GF-D8 (cell line): ENCODE measurements at places on chromosomes 2 and 18.

GRCh38 chr2:165163761-165164160 lies 40.1 kb downstream of the SCN3A start:
- DNase-seq = no peak

DNA sequence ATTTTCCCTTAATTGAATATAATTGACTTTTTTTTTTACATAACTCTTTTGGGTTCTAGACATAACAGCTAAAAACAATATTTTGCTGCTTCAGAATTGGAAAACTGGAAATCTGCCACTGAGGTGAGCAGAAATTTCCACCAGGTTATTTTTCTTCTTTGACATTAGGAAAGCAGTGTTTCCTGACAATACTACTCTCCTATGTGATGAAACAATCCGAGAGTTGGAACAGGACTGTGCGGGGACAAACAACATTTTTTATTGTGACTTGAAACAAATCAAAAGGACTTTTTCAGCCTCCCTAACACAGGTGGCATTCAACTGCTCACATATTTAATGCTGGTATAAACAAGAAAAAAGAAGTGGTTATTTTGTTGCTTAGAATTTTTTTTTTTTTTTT lies 237.2 kb downstream of the RNF152 start:
- DNase-seq = no peak

DNA sequence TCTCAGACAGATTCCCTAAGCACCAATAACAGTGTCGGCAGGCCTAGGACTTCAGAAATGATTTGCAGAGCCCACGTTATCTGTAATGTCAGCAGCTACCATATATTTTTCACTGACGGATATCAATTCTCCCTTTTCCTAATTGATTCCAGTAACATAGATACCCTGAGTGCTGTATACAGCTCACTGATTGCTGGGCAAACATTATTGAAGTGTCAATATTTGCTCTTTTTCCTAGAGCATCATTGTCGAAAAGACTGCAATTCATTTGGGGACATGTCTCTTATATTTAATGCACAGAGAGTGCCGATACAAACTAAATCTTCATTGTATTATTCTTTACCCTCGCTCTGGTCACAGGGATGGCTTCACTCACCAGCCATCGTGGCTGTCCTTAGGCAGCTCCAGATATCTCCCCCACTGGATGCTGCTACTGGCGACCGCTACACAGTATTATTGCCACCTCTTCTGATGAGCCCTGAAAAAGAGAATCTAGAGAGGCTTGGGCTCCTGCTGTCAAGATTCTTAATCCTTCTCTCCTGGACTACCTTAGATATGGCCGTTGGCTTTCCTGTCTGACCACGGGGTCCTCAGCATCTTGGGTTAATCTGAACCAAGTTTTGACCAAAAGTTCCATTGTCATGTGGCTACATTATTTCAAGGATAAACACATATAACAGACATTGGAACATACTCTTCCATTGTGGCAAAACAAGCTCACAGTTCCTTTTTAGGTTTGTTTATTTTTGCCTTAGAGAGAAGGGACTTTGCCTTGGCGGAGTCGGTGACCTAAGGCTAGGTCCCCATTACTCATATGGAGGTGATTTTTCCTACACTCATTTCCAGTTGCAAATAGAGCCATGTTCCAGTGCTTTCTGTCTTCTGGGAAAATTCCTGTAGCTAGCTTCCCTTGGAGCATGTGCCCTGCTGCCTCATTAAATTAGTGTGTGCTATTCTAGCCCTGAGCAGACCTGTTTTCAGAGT lies 105.4 kb downstream of the CPO start:
- DNase-seq = no peak

DNA sequence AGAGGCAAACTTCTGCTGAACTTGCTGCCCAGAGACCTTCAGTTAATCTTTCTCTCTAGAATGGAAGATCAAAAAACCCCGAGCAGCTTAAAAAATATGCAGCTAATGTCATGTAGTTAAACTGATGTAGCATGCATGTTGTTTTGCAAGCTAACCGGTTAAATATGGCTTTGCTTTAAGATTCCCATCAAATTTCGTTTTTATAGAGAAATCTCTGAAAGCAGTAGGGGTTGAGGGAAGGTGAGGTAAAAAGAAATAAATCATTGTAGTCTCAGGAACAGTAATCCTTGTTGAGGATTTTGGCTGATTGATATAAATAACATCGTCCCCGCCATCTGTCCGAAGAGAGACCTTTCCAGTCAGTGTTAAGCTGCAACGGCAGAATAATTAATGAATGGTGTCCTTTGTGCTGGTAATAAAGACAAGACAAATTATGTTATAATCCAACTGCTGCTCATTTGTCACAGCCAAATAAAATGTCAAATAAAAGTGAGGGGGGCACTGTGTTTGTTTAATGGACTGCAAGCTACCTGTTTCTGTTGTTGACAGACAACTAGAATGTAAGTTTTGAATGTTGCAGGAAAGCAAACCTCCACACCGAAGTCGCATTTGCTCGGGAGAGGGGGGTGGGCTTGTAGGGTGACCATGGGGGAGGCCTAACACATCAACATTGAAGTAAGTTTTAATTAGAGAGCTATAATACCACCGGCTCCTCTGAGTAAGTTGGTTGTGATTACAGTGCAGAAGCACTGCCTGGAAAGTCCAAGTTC lies 555.5 kb downstream of the ARHGAP15 start:
- no peak for DNase-seq

DNA sequence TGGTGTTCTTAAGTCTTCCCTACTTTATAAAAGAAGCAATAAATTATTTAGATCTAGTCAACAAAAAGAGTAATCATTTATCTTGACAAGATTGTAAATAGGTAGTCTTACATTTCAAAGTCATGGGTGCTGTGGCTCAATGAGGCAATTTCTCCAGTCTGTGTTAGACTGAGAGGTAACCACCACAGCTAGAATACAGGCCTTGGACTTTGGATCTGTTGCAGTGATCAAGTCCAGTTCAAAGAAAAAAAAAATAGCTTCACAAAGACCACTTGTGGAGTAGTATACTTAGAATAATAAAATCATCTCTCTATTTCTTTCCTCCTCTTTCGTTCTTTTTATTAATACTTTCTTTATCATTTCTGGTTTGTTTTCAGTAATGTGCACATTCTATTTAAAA lies 93.1 kb upstream of the FSIP2 start:
- no peak for DNase-seq

GRCh38 chr2:237540223-237540775 lies 26.1 kb upstream of the PRLH start:
- no peak for DNase-seq

DNA sequence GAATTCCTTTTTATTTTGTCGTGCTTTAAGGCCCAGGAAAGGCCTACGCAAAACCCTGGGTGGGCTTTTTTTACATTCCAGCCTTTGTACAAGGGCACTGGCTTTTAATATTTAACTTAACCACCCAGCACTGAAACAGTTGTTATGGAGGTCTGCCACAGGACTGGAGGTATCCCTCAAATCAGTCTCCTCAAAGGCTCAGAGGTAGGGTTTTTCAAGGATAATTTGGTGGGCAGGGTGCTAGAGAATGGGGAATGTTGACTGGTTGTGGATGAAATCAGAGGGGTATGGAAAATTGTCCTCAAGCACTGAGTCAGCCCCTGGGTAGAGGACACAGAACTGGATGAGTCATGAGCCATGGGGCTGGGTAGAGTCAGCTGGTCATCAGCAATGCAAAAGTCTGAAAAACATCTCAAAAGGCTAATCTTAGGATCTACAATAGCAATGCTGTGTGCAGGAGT lies 443.1 kb downstream of the THSD7B start:
- no peak for DNase-seq

DNA sequence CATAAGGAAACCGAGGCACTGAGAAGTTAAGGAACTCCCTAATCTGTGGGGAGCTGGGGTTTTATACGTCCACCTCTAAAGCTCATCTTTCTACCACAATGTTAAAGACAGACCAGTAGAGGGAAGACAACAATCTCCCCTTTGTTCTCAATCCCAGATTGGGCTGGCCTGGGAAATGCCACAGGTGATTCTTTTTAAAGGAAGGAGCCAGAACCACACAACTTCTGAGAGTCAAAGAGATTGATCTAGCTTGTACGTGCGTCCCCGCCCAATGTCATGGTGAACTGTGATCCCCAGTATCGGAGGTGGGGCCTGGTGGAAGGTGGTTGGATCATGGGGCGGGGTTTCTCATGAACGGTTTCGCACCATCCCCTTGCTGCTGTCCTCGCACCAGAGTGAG lies 81.8 kb upstream of the LCLAT1 start:
- no peak for DNase-seq

GRCh38 chr2:192298664-192299063 lies 103.9 kb upstream of the TMEFF2 start:
- DNase-seq = no peak

DNA sequence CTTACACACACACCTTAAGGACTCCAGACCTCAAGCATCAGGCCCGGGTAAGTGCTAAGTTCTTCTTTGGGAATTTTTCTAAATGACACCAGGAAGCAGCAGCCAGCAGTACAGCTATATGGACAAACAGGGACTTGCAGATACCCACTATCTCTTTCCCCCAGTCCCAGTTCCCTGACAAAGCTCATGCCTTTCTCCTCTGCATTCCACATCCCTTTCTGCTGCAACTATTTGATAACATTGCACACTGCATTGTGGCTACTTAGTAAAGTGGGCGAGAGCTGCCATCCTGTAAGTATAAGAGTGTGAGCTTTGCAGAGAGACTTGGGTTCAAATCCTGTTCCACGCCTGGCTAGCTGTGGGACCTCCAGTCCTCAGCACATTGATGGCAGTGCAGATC lies 14.0 kb upstream of the CD226 start:
- DNase-seq = no peak

- peak; percentile 22 for DNase-seq
Observed at GRCh38 chr2:181354626-181355025, 102.6 kb upstream of the ITGA4 start.

DNA sequence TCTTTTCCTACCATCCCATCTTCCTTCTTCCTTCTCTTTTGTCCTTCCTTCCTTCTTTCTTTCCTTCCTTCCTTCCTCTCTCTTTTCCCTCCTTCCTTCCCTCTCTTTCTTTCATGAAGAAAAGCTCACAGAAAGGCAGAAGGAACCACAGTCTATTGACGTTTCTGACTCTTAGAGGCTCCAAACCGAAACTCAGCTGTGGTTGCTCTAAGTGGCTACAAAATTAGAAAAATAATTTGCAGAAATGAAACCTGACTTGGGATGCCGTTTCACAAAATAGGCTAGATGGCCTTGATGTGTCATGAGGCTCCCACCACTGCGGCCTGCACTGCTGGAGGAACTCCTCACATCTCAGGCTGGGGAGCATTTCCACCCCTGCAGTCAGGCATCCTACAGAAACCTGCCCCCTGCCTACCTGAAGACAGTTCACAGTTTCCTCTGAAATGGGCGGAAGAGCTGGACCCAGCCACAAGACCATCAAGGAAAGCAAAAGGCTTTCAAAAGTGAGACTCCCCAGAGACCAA lies 165.6 kb downstream of the SMAD7 start:
- DNase-seq = no peak

GRCh38 chr18:21085579-21086166 lies 25.9 kb downstream of the ROCK1 start:
- DNase-seq = no peak

GRCh38 chr2:241652722-241653121 lies 15.2 kb downstream of the ATG4B start:
- no peak for DNase-seq

GRCh38 chr2:200618590-200619021 lies 32.8 kb downstream of the AOX1 start:
- DNase-seq = peak; percentile 13

GRCh38 chr2:107197594-107198294 lies 311.8 kb upstream of the ST6GAL2 start:
- DNase-seq = no peak

DNA sequence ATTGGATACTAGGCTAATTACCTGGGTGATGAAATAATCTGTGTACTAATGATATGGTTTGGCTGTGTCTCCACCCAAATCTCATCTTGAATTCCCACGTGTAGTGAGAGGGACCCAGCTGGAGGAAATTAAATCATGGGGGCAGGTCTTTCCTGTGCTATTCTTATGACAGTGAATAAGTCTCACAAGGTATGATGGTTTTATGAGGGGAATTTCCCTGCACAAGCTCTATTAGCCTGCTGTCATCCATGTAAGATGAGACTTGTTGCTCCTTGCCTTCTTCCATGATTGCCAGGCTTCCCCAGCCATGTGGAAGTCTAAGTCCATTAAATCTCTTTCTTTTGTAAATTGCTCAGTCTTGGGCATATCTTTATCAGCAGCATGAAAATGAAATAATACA lies 394.1 kb upstream of the SYT4 start:
- no peak for DNase-seq

GRCh38 chr18:74834424-74835309 lies 237.0 kb downstream of the ZNF407 start:
- no peak for DNase-seq

DNA sequence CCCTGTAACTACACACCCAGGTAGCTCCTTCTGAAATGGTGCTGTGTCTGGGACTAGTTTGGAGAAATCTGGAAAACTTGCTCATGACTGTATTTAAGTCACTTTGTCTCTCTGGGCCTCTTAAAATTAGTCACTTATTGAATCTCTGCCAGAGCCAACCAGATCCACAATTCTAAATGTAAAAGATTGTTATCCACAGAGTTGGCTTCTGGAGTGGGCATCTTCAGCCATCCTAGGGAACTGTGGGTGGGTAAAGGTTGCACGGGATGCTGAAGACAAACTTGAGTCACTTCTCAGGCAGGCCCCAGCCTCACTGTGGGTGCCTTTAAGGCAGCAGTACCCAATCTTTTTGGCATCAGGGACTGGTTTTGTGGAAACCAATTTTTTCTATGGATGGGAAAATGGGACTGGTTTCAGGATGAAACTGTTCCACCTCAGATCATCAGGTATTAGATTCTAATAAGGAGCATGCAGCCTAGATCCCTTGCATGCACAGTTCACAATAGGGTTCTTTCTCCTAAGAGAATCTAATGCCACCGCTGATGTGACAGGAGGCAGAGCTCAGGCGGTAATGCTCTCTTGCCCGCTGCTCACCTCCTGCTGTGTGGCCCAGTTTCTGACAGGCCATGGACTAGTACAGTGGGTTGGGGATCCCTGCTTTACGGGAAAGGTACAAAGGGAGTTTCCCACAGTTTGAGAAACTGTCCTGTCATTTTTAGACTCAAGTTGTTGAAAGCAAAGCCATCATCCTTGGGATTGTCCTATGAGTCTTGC lies 98.3 kb upstream of the SPRED2 start:
- no peak for DNase-seq
